ENCODE measurements at places on chromosomes 6 and 20.

DNA sequence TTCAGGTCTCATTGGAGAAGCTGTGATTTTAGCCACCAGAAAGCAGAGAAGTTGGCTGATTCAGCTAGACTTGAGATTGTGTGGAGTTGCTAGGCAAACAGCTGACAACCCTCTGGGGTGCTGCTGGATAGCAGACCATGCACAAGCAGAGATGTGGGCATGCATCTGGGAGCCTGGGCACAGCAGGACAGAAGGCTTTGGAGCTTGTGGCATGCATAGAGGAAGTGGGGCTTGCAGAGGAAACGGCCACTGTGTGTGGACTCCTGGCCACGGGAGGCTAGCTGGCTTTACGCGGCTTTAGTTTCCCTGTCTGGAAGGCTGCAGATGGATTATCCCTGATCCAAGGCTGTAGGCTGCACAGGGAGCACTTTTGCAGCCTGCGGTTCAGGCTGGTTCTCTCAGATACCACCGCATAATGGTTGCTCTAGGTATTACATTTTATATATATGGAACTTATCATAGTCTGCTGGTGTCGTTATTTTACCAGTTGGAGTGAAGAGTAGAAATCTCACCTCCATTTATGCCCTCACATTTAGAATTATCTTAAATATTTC, 10.4 kb downstream of the ZNF831 start:
- DNase-seq: no peak

GRCh38 chr6:135085700-135086413, 31.2 kb upstream of the HBS1L start:
- no peak for DNase-seq

- no peak for DNase-seq
Measured at GRCh38 chr6:158068893-158069799, 87.5 kb downstream of the SYNJ2 start.

DNA sequence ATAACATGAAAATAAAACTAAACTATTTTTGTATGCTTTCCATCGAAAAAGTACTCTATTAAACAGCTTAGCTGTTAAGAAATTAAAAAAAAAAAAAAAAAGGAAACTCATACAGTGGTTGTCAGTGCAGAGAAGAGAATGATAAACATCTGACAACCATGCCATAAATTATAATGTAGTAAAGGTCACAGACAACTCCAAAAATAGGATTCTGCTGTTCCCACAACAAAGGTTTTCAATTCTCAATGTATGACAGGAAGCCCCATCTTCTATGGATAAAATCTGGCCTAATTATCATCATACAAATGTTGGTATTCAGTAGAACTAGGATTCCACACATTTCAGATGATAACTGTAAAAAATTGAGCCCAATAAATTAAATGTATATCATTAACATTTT, 5.0 kb downstream of the PLN start:
- DNase-seq: no peak

DNA sequence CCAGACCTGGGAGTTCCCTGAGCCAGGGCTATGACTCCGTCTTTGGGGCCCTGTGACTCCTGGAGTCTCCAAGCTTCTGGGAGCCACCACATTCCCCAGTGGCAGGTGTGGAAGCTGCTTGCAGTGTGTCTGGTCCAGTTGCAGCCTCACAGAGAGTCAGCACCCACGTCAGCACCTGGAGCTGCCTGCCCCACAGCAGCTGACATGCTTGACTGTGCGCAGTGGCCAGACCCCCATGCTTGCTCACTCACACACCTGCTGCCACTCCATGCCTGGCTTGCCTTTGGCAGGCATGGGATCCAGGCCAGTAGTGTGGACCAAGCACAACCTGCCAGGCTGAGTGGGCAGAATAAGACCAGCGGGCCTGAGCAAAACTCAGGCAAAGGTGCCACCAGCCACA, 31.0 kb upstream of the ASIP start:
- DNase-seq: no peak

GRCh38 chr20:20417876-20418676, 50.2 kb downstream of the INSM1 start:
- DNase-seq: no peak

DNA sequence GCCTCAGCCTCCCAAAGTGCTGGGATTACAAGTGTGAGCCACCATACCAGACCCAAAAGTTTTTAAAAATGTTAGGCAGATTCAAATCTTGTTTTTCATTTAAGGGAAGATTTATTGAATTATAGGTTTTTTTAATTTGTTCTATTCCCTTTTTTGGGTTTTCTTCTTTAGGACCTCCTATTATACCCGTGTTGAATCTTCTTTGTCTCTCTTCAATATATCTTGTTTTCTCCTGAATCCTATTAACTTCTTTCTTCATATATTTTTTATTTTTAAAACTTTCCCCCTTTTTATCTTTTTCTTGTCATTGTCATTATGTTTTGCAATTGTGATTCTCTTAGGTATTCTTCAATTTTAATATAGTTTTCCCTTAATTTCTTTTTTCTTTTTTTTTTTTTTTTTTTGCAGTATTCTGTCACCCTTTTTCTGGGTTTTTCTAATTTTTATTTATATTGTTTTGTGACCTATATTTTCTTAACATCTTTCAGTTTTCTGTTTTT, 45.9 kb upstream of the NOP56 start:
- no peak for DNase-seq

GRCh38 chr20:44692932-44693480, 22.2 kb upstream of the CCN5 start:
- DNase-seq: no peak

DNA sequence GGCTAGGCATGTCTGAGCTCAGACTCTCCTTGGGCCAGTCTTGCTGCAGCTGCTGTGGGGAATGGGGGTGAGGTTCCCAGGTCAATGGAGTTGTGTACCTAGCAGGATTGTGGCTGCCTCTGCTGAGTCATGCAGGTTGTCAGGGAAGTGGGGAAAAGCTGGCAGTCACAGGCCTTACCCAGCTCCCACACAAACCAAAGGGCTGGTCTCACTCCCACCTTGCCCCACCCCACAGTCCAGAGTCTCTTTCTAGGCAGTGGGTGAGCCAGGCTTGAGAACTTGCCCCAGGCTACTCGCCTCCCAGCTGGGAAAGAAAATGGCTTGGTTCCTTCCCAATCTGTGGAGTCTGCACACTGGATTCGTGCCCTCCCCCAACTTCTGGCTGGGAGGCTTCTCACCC, 65.7 kb downstream of the SCP2D1 start:
- no peak for DNase-seq

DNA sequence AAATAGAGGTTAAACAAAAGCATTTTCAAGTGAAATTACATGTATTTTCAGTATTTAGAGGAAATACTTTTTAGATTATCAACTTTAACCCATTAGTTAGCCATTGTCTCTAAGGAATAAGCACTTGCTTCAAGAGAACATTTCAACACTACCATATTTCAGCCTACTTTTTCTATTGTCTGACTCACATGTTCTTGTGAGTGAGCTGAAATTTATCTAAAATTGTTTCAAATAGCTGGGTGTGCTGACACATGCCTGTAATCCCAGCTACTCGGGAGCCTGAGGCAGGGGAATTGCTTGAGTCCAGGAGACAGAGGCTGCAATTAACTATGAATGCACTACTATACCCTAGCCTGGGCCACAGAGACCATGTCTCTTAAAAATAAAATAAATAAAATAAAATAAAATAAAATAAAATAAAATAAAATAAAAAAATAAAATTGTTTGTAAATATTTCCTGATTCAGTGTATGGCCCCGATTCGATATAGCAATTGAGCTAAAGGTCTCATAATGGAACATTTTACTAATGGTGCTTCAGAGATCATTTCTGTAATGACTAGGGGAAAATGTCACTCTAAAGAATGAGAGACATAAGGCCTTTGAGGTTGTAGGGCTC, 324.6 kb upstream of the PLCB4 start:
- DNase-seq: no peak
